Urinary bladder (tissue), 4 donors: ENCODE measurements at places on chromosomes 6 and 20. TPM values are rescaled to one million over a fixed set of nuclear protein-coding genes. Genes with fewer than 3 reads are reported as not detected.

Gene TNF
- polyA plus RNA-seq, result 0.29 TPM

GRCh38 chr20:34022839-34023234 is 29.1 kb downstream of the RALY start:
- no peak for DNase-seq

DNA sequence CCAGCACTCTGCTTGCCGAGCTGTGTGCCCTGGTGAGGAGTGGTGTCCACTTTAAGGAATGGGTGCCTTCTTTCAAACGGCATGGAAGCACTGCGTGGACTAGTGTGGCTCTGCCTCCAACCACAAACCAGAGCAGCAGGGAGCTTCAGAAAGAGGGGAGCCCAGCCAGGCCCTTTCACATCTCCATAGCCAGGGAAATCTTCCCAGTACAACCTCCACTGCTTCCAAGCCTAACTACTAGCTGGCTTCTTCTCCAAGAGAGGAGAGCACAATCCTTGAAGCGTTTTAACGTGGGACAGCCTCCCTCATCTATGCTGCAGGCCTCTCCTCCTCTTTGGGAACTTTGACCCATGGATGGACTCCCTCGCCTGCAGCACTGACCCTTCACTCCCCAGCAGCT is 26.7 kb downstream of the TNXB start:
- DNase-seq, result no peak

Gene TRIM31
- 9.6 TPM for polyA plus RNA-seq

DNA sequence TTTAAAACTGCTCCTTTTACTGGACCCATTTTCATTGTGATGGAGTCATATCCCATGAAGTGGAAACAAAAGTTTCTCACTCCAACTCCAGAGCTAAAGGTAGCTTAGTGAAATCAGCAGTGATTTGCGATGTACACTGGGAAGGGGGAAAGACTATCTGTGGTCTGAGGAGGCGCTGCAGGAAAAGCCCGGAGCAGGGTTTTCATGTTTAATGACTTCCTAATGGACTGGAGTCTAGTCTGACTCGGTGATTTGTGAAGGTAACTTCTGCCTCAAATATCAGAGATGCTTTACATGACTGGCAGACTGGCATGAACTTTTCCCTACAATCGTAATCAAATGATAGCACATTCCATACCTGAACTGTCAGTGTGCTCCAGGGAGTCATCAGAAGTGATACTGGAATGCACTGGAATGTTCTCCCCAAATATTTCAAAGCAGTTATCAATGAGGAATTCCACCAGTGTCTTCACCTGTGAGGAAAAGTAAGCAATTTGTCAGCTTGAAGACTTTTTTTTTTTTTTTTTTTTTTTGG is 7.0 kb downstream of the TAGAP start:
- no peak for DNase-seq

Gene SH3BGRL2
- polyA plus RNA-seq, result 20.8 TPM

Gene MICB
- 1.6 TPM for polyA plus RNA-seq

GRCh38 chr20:8842525-8842924 is 226.4 kb upstream of the PLCB4 start:
- no peak for DNase-seq

DNA sequence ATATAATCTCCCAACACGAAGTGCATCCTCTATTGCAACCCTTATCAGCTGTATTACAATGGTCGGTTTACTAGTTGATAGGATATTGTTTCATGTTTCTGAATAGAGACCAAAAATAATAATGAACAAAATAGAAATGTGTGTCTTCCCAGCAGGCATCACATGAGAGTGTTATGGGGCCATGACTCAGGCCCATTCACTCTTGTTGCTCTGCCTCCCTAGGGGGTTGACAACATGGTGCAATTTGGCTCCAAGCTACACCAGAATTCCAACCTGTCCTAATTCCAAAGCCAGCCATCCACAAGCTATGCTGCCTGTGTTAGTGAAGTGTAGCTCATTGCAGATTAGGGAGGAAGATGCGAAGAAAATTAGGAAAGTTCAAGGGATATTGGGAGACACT is 13.1 kb upstream of the SAYSD1 start:
- DNase-seq, result no peak

DNA sequence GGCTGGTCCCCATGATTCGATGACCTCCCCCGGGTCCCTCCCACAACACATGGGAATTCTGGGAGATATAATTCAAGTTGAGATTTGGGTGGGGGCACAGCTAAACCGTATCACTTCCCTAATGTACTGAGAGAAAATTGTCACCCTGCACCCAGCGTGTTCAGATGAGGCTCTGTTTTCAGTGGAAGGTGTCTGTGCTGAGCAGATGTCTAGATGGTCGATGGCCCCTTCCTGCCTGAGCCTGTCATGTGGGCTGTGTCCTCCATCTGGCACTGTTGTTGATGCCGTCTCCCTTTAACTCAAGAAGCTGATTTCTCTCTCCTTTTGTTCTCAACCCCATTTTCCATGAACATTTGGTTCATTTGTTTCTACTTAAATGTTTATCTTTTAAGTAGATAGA is 37.0 kb downstream of the TMEM181 start:
- DNase-seq, result no peak

DNA sequence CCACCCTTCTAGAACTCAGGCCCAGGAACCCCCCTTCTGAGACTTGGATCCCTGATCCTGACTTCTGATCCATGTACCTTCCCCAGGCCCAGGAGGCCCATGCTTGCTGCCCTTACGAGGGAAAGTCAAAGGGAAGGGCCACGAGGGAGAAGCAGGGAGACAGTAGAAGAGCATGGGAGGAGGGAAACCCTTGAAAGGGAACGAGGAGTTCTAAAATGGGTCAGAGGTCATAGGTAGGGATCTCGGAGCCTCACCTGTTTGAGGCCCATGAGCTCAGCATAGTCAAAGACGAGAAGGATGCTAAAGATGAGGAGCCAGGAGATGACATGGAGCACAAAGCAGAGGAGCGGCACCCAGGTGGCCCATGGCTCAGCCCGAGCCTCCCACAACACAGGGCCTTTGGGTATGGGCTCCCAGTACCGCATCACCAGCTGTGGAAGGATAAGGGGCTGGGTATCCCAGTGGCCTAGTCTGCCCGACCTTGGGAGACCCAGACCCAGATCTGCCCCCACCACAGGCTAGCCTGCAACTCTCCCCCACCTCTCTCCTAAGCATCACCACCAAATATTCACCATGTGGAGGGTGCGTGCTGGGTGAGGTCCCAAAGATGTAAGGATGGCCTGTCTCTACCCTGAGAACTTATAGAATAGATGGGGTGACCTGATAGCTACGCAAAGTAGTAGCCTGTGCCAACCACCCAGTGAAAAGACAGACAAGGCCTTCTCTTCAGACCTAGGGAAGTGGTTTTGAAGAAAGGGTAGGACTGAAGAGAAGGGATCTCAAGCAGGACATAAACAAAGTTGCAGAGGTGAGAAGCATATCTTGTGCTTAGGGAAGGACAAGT is 1.5 kb downstream of the NRM start:
- no peak for DNase-seq

Gene BCAS1
- 7.5 TPM for polyA plus RNA-seq

Gene KCNK15
- polyA plus RNA-seq, result 0.67 TPM

- no peak for DNase-seq
These were observed 9.6 kb downstream of the DLGAP4 start for GRCh38 chr20:36315545-36316351.

GRCh38 chr6:163260911-163261310 is 153.6 kb upstream of the QKI start:
- no peak for DNase-seq

DNA sequence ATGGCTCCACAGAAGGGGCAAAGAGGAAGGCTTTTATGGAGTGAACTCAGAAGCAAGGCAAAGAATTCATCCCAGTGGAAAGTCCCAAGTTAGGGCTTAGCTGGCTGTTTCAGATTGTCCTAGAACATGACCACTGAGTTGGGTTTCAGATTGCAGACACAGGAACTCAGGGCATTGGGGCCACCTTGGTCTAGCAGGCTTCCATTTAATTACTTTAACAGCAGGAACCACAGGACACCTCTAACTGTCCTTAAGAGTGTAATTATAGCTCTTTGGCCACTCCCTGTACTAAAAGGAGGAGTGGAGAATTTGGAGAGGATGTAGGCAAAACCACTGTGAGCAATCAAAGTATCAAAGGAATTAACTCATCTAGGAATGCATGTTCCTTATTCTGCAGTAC is 150.6 kb upstream of the AGPAT4 start:
- DNase-seq, result no peak

DNA sequence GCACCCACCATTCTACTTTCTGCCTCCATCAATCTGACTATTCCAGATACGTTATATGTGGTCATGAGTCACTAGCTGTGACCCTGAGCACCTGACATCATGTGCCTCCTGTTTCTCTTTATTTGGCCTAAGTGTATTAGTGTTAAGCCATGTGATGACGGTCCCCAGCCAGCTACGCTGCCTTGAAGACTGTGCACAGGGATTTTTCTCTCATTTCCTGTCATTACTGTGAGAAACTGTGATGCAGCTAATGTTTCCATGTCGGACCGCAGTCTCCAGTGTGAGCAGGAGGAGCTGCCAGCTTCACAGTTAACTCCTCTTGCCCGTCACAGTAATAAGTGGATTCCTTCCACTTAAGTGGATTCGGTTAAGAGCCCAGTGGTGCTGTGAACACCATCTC is 9.9 kb upstream of the SPATS1 start:
- DNase-seq, result no peak

Gene DZANK1
- polyA plus RNA-seq, result 1.7 TPM

Gene SRSF6
- 54.7 TPM for polyA plus RNA-seq

- DNase-seq, result no peak
These were observed 54.1 kb upstream of the TPD52L1 start for GRCh38 chr6:125099211-125100073.

GRCh38 chr6:41294214-41294872 is 7.9 kb upstream of the TREM1 start:
- no peak for DNase-seq

DNA sequence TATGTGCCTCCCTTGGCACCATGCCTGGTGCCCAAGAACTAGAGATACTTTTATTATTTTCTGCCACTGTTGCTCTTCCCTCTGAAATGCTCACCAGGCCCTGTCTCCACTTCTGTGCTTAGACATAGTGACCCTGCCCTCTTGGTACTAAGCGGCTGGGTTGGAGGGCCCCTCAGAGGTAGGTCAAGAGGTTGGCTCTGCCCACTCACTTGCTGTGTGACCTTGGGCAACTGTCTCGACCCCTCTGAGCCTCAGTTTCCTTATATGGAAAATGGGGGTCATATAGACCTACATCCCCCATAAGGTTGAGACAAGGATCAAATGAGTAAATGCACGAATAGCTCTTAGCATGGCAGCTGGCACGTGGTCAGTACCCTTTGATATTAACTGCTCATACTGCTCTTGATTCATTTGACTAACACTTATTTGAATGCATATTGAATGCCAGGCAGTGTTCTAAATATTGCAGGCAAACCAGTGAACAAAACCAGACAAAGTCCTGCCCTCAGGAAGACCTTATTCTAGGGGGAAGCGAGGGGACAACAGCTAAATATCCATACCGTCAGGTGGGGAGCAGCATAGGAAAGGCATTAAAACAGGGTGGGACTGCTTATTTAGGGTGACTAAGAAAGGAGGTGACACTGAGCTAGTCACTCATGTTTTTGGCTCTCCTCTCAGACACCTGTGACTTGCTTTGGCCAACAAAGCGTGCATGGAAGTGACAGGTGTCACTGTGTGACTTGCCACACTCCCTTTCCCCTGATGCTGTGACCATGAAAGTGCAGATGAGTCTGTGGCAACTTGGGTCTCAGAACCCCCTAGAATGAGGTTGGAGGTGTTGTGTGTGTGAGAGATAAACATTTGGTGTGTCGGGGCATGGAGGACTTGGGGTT is 14.3 kb upstream of the SPO11 start:
- no peak for DNase-seq

DNA sequence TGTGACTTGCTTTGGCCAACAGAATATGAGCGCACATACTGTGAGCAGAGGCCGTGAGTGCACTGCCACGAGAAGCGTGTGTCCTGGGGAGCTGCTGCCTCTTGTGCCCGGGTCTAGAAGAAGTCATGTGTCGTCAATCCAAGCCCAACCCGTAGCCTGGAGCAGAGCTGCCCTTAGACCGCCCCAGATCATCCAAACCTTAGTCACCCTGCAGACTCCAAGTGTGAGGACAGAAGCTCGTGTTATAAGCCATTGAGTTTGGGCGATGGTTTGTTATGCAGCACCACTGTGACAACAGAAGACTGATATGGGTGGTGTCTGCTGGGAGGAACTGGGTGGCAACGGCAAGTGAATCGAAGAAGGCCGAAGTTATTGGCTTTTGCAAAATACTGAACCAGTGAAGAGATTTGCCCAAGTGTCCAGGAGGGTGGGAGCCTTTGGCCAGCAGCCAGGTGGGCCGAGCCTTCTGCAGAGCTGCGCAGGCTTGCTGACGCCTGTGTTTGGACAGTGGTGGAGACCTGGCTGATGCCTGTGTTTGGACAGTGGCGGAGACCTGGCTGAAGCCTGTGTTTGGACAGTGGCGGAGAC is 101.3 kb upstream of the SULF2 start:
- DNase-seq, result no peak

Gene PPP2R5D
- 43.0 TPM for polyA plus RNA-seq

GRCh38 chr20:40978761-40979160 is 49.9 kb upstream of the TOP1 start:
- DNase-seq, result no peak

GRCh38 chr20:3550837-3551236 is 80.0 kb downstream of the ATRN start:
- no peak for DNase-seq

DNA sequence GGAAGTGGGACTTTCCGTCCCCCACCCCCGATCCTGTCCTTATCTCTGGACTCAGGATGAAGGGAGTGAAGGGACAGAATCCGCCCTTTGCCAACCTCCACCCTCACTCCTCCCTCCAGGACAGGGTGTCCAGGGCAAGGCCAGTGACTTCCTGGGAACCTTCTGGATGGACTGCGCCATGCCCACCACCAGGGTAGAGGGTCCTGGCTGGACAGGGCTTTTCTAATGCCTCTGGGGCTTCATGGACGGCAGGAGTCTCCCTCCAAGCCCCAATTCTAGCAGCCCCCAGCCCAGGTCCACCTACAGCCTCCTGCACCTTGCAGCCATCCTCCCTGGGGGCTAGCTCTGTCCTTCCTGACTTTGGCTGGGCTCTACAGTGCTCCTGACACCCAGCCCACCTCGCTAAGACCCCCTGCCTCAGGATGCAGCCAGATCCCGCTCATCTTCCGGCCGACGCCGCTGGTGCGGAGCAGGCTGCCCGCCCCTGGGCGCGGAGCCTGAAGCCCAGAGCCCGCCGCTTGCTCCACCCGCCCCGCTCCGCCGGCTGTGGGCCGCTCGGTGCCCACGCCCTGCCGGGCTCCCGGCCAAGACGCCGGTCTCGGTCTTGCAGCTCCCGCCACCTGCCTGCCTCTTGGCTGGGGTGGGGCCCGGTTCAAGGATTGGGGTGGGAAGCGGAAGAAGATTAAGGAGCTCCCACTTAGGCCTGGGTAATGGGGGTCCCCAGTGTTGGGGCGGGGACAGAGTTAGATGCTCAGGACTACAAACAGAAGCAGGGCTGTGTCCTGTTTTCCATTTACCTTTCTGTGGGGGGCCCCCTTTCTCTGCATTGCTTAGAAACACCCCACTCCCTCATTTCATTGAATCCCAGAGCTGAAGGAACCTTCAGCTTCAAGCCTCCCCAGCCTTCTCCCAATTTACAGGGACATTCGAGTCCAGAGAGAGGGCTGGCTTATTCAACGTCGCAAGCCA is 72.8 kb downstream of the MDGA1 start:
- DNase-seq, result no peak
